ENCODE measurements at places on chromosomes 6 and 20. TPM values are rescaled to one million over a fixed set of nuclear protein-coding genes. Genes with fewer than 3 reads are reported as not detected.

The POM121L2 gene
- not detected for total RNA-seq

The PHACTR3 gene
- 23.5 TPM for total RNA-seq

The FRS3 gene
- 7.8 TPM for total RNA-seq

The ADGB gene
- total RNA-seq = 0.99 TPM

The CDC25B gene
- 44.4 TPM for total RNA-seq

The SLC17A3 gene
- not detected for total RNA-seq

All from spinal cord (tissue), 10 donors.